ENCODE measurements at places on chromosomes 5 and 9.

DNA sequence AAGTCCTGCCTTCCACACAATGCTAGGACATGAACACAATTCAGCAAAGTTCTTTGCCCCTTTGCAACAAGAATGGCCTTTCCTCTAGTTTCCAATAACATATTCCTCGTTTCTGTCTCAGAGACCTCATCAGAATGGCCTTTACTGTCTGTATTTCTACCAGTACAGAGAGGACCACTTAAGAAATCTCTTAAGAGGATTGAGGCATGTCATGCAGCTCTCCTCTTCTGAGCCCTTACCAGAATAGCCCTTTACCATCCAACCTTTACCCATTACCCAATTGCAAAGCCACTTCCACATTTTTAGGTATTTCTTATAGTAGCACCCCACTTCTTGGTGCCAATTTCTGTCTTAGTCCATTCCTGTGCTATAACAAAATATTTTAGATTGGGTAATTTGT lies 20.3 kb downstream of the TNPO1 start:
- no peak for DNase-seq

DNA sequence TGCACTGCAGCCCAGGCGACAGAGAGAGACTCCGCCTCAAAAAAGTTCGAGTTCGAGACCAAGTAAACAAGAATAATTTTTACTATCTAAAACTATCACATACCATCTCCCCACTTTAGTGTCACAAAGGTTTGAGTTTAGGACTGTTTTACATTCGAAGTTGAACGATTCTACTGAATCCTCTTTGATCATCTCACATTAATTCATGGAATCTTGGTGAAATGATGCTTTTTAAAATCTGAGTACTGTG lies 715 bp upstream of the RPS6 start:
- DNase-seq = no peak

DNA sequence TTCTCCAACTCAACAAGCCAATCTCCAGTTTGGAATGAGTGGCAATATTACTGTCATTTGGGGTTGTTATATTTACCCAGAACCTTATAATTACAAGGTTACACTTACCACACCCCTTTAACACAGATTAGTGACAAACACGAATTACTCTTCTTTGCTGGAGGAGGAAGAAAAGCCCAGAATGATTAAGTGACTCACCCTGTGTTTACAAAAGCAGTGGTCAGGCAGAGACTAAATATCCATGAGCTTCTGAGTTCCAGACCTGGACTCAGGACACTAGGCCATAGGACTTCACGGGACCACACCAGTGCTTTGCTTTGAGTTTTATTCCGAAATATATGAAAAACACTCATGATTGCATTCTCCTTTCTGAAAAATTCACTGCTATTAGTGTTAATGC lies 370.8 kb downstream of the TLE1 start:
- DNase-seq = no peak

- no peak for DNase-seq
Measured at GRCh38 chr5:73126381-73126780, 6.0 kb downstream of the TMEM171 start.

DNA sequence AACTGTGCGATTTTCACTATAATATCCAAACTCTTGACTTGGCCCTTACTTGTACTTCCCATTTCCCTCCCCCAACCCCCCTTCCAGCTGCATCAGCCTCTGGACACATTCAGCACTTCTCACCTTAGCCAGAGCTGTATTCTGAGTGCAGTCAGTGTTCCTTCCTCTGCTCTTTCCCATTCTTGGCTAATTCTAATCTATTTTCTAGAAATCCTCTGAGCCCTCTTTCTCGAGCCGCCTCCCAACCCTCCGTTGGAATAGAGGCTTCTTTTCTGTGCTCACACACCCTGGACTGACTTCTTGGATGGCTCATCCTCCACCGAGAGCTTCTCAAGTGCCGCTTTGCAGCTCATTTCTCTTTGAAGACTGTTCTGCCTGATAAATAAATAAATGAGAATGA lies 188.8 kb downstream of the NTRK2 start:
- no peak for DNase-seq

DNA sequence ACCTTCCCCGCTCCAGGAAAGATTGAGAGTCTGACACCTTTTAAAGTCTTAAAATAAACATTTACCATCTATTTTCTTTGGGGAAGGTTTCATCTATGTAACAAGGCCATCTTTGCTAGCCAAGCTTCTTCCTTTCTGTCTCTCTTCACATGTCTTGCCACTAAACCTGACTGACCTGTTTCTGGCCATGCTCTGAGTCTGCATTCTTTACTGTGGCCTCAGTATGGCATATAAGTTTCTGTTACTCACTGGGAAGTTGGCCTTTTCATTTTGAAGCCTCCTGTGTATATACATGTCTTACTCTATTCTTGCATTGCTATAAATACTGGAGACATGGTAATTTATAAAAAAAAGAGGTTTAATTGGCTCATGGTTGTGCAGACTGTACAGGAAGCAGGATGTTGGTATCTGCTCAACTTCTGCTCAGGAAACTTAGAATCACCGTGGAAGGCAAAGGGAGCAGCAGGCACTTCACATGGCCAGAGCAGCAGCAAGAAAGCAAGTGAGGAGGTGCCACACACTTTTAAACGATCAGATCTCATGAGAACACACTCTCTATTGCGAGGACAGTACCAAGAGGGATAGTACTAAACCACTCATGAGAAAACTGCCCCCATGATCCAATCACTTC lies 48.1 kb downstream of the KCNV2 start:
- no peak for DNase-seq

GRCh38 chr9:757246-757881 lies 84.1 kb upstream of the DMRT1 start:
- peak; percentile 69 for DNase-seq

- no peak for DNase-seq
Measured at GRCh38 chr5:135153259-135153658, 119.2 kb upstream of the PITX1 start.

DNA sequence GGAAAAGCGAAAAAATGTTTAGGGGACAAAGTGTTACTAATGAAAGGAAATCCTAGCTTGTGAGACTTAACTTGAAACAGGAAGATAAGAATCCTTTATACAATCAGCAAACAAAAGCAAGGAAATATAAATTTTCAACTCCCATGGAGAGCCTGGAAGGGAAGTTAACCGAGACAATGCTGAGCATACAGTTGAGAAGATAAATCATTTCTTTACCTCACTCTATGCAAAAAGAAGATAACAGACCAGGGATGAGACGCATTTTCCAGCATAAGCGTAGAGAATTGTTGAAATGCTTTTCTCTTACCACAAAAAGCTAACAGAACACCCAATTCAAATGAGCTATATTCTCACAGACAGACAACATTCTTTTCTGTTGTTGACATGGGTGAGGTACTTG lies 309.6 kb downstream of the CWC27 start:
- DNase-seq = no peak

DNA sequence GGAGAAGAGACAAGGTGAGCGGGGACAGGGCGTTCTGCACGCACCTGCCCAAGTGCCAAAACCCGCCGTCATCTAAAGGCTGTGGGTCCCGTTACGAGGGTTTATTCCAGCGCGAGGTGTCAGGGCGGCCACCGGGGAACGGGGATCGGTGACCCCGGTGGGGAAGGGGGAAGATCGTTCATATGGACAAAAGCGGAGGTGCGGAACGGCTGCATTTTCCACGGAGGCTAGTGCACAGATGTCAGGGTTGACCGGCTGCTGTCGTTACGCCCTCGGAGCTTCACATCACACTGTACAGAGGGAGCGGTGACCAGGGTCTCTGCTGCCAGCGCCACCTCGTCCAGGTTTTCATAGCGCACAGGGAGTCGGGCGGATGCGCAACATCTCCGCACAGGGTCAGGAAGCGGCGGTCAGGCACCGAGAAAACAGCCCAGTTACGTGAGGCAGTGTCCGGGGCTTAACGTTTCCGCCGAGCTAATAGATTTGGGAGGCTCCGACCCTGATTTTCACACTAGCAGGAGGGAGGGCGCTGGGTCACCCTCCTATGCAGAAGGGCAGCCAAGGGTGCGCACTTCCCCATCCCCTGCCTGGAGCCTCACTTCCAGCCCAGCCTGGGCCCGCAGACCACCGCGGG lies 13.5 kb downstream of the BTNL9 start:
- DNase-seq = no peak

DNA sequence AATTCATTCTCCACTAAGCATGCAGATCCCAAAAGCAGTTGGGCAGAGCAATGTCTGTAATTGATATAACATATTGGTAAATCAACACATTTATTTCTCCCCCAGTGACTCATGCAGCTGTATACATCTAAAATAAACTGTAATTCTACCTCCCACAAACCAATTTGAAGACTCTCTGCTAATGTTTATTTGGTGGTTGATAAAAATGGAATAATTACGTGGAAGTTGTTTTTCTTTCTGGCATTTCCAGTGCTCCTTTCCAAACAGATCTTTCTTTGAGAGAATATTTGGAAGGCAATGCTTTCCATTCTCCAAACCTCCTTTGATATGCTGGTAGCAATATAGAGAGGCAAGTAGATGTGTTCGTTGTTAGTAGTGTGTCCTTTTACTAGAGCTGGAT lies 194.7 kb downstream of the CHSY3 start:
- no peak for DNase-seq

DNA sequence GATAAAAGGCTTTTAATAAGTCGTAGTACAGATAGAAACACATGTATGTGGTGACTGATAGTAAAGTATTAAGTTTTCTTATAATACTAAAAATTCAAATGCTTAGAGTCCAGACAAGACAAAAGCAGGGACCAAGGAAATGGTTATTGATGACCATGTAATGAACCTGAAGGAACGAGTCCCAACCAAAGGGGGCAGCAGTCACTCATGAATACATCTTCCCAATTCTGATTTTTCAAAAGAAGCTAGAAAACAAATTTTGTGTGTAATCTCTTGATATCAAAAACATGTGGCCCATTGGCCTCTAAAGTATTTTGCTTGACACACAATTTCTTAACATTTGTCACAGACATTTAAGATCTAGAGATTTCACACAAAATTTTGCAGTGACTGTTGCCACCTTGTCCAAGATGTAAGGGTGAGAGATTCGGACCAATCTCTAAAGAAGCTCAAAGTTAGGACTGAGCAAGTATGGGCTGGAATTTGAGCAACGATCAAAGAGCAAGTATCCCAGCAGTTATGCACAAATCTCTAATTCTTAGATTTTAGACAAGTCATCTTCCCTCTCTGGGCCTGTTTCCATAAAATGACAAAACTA lies 66.8 kb downstream of the ARL15 start:
- peak; percentile 30 for DNase-seq

GRCh38 chr9:1880038-1880565 lies 135.0 kb upstream of the SMARCA2 start:
- no peak for DNase-seq

- DNase-seq = no peak
Measured at GRCh38 chr5:136699651-136700050, 334.3 kb upstream of the TRPC7 start.

DNA sequence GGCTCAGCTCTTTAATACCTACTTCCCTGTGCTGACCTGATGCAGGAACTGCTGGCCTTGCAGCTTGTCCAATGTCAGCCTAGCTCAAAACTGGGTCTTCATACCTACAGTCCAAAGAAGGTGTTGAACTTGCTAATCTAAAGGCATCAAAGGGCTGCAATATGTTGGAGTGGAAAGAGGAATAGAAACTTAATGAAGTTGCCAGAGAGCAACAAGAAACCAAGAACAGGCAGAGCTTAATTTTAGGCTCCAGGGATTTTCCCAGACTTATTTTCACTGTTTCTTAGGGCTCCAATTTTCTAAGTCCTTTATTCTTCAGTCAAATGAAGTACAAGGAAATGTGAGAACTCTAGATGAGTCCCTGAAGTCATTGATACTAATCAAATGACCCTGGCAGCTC lies 17.6 kb upstream of the ERCC6L2 start:
- DNase-seq = no peak

GRCh38 chr9:14348373-14349145 lies 34.6 kb upstream of the NFIB start:
- DNase-seq = no peak

DNA sequence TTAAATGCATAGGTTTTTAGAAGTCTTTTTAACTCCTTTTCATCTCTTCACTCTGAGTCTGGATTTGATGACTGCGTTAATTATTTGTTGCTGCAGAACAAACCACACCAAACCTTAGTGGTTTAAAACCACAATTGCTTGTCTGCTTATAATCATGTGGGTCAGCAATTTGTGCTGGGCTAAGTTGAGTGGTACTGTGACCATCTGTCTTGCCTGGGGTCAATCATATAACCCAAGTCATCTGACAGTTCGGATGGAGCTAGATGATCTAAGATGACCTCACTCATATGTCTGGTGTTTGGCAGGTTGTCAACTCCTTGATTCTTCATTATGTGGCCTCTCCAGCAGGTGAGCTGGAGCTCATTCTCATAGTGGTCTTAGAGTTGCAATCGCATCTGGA lies 219.1 kb upstream of the ELAVL2 start:
- DNase-seq = no peak

DNA sequence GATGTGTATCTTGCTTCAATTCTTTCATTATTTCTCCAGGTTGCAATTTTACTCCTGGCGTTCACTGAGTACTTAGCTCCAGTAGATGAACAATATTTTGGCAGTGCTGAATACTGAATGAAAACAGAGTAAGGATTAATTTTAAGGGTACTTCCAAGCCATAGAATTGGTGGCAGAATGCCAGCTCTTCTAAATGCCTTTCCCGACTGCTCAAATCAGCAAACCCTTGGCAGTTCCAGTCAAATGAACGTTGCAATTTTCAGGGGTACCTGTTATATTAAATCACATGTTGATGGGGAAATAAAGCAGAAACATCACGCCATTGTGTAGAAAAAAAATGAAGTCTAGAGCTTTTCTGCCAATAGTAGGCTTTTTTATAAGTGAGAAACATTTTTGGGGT lies 282.4 kb upstream of the RPS23 start:
- no peak for DNase-seq

- no peak for DNase-seq
Measured at GRCh38 chr5:171094356-171094755, 214.7 kb upstream of the TLX3 start.

- no peak for DNase-seq
Measured at GRCh38 chr9:64015136-64015535, 1269.9 kb downstream of the FOXD4L5 start.

GRCh38 chr9:83108208-83108607 lies 45.3 kb upstream of the RASEF start:
- no peak for DNase-seq

- no peak for DNase-seq
Measured at GRCh38 chr9:112224401-112225289, 49.5 kb upstream of the SUSD1 start.

DNA sequence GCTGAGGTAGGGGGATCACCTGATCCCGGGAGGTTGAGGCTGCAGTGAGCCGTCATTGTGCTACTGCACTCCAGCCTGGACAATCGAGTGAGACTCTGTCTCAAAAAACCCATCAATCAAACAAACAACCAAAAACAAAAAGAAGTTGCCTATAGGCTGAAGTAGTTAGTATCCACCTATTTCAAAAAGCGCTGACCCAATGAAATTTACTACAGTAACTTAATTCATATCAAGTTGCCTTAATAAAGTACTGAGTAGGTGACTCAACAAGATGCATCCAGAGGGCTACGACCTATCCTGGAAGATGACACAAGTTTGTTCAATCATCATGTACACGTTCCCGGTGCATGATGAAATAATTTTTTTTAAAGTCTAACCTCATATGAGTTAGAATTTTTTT lies 648.6 kb upstream of the DMAC1 start:
- DNase-seq = no peak

All from WERI-Rb-1 (cell line).